Stimulated activated CD8-positive, alpha-beta memory T cell treated with anti-CD3 and anti-CD28 coated beads, Interleukin-15, amount 100 ng/mL, for 4 hours (primary cell): ENCODE measurements at places on chromosomes 7 and 10.

DNA sequence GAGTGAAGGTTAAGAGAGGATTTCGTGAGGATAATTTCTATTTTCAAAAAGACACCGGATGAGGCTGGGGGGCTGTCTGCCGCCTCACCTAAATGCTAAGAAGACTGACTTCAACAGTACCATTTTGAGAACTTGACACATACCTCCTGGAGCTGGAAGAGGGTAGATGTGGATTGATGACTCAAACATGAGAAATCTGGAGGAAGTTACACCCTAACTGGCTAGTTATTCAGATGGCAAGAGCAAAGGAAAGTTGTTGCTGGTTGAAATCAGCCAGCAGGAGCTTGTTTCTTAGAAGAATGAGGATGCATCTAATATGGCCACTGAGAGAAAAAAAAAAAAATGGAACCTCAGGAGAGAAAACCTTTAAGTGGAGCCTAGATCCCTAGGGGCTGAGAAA lies 76.2 kb upstream of the KIAA1217 start:
- no peak for DNase-seq

- DNase-seq = no peak
Measured at GRCh38 chr7:107922886-107923285, 31.9 kb downstream of the DLD start.

DNA sequence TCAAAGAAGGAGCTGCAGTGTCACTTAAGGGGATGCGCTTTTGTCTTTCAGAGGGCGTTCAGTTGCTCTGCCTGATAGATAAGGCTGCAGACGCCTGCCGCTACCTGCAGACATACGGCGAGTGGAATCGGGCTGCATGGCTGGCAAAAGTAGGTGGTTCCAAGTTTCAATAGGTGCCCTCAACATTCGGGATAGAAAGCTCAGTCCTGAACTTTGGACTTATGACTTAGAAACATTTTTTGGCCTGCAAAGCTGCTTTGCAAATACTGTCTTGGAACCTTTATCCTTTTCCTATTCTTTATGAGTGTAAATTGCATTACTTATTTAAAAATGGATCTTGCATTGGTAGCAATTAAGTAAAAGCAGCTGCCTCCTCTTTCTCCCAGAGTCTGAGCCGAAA lies 54.1 kb downstream of the WDR11 start:
- DNase-seq = no peak

- DNase-seq = no peak
Measured at GRCh38 chr7:136312592-136312991, 335.4 kb upstream of the MTPN start.

DNA sequence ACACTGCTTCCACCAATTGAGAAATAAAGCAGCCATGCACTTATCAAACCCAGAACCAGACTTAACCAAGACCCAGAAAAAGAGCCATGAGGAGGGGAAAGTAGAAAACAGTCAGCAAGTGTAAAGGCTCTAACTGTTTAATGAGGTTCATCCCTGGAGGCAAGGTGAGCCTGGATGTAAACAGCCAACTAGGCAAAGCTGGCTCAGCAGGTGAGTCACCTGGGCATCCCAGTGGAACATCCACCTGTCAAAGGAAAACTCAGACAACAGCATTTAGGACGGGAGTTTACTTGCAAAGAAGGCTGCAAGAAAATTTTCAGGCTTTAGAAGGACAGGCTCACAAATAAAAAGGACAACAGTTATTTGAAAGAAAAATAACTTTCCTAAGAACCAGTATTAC lies 153.0 kb downstream of the SNX13 start:
- DNase-seq = no peak

GRCh38 chr10:49564461-49565009 lies 25.6 kb upstream of the ERCC6 start:
- DNase-seq = no peak

DNA sequence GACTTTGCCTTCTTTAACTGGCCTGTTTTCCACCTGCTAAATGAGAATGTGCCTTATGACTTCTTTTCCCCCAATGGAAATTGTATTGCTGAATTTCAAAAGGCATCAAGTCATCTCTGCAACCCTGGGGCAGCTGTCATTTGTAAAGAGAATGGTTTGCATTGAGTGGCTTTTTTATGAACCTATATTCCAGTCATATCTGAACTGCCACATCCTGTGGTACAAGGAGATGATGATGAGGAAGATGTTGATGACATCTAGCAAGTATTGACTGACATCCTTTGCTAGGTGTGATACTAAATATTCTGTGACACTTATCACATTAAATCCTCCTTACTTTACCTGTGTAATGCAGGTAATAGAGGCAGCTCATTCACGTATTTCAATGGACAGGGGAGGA lies 88.3 kb upstream of the KIAA1217 start:
- DNase-seq = no peak

DNA sequence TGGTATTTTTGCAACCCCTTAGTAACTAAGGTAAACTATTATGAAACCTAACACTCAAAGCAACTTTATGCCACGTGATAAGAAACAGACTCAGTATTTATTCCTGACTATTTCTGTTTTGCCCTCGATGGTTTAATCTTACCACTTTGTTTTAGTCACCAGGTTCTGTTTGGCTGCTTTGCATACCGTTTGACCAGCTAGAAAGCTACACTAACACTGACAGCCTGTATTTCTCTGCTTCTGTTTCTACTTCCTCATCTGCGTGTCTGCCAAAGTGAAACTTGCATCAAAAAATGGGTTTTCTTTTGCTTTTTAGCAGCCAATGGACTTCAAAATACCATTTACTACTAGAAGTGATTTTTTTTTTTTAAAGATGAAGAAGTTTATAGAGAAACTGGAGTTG lies 802.5 kb downstream of the GRM8 start:
- no peak for DNase-seq

GRCh38 chr10:16954280-16955030 lies 137.2 kb upstream of the RSU1 start:
- no peak for DNase-seq

GRCh38 chr10:97974526-97975525 lies 55.6 kb downstream of the CRTAC1 start:
- no peak for DNase-seq

DNA sequence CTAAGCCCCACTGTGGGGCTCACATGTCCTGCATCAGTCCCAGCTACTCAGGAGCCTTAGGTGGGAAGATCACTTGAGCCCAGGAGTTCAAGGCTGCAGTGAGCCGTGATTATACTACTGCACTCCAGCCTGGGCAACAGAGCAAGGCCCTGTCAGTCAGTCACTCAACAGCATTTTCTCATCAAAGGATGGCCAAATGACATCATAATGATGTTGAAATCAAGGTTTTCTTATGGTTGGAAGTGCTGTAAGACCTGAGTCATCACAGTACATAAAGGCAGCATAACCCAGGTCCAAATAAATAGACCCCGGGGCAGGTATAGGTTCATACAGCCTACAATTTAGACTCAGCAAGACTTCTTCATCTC lies 341.1 kb downstream of the PARD3 start:
- no peak for DNase-seq

GRCh38 chr10:49135575-49136313 lies 1.9 kb upstream of the FAM170B start:
- no peak for DNase-seq

GRCh38 chr10:88207121-88207546 lies 343.7 kb downstream of the PTEN start:
- DNase-seq = no peak
